Stimulated activated CD8-positive, alpha-beta memory T cell treated with anti-CD3 and anti-CD28 coated beads, Interleukin-7, amount 100 ng/mL, for 1 hour (primary cell): ENCODE measurements at places on chromosomes 1 and 21.

- no peak for DNase-seq
These were observed 26.4 kb upstream of the SELENON start for GRCh38 chr1:25773441-25774125.

DNA sequence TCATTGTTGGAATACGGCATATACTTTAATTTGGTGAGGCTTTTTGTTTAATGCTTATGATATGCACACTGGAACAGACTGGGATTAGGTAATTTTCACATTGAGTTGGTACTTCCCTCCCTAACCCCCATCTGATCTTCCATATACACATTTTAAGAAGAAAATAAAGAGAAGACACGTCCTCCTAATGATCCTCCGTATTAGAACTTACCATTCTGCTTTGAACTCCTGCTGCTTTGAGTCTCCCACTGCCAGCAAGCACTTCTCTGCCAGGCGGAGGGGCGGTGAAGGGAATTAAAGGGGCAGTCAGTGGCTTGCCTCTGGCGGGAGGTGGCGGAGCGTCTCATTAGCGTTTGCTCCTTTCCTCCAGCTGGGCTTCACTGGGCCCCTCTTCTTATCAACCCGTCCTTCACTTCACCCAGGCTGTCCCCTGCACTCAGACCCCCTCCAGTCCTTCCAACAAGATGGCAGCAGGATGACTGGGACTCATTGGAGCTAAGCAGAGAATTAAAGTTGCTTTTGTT is 433.4 kb downstream of the KIF26B start:
- DNase-seq, result no peak

GRCh38 chr1:203202431-203203245 is 16.1 kb upstream of the CHI3L1 start:
- DNase-seq, result no peak

DNA sequence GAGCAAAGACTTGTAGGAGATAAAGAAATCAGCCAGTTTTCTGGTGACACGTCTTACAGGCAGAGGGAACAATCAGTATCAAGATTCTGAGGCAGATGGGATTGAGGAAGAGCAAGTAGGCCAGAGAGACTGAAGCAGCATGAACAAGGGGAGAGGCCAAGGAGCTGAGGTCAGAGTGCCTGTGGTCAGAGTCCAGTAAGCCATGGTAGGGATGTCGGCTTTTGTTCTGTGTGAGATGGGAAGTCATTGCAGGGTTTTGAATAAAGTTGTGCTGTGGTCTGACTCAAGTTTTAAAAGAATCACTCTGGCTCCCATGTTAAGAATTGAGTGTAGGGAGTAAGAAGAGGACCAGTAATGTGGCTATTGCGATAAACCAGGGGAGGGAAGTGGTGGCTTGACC is 85.9 kb upstream of the IVNS1ABP start:
- DNase-seq, result no peak

DNA sequence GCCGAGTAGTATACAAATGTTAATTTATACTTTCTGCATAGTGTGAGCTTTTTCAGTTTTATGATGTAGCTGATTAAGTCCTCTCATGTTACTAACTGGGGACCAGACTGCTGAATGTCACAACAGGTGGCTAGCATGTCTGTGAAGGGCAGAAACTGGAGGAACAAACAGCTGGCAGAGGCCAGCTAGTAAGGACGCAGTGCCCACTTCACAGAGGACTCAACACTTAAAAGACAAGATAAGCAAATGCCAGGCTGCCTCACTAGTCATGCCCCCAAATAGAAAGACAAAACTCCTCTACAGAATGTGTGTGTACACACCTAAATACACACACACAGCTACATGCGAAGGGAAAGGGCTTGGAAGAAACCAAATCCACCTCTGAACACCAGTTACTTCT is 73.8 kb upstream of the ZNF678 start:
- DNase-seq, result no peak

DNA sequence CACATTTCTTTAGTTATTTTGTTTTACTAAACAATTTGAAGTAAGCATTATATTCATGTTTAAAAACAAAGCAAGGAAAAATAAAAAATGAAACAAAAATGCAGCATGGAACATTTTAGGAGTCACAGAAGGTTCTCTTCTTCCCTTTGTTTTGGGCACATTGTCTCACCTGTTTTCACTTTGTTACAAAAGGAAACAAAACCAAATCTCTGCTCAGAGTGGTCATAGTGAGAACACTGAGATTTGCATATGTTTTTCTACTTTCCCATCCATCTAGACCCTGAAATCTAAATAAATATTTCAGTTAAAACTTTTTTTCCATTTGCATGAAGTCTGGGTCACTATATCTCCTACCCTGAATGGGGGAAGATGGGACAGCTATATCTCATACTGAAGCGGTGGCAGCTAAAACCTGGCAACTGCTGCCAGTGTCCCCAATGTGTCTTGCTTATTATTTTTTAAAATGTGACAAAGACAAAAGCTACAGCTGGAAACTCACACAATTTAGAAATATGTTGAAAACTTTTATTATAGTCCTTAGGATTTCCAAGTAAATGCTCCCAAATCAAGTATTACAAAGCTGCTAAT is 3.5 kb downstream of the EXOC8 start:
- DNase-seq, result no peak

- DNase-seq, result no peak
These were observed 83.6 kb downstream of the PRDM2 start for GRCh38 chr1:13783551-13783950.

DNA sequence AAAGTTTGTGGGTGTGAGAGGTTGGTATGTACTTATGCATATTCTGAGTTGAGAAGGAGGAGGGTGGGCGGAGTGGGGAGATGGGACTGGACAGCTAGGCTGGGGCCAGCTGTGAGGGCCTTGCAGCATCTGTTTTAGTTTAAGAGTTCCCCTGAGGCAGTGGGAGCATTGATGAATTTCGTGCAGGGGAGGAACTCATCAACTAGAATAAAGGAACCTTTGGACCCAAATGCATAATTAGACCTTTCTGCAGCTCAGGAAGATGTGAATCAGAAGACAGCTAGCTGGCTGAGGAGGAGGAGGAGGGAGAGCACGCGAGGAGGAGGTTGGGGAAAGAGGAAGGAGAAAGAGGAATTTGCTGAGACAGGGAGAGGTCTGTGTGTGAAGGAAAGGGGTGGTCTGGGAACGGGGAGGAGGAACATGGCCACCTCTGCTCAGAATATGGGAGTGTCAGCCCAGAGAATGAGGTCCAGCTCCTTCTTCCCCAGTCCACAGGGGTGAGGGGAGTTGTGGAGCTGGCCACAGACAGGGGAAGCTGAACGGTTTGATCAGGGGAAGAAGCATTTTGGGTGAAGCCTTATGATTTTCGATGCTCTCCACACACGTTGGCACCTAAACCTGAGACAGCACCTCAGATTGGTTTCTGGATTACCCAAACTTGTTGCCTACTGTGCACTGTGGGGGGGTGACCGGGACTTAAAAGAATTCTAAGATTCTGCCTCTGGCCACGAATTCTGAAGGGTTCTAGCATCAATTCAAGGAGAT is 27.7 kb downstream of the MYOG start:
- no peak for DNase-seq

DNA sequence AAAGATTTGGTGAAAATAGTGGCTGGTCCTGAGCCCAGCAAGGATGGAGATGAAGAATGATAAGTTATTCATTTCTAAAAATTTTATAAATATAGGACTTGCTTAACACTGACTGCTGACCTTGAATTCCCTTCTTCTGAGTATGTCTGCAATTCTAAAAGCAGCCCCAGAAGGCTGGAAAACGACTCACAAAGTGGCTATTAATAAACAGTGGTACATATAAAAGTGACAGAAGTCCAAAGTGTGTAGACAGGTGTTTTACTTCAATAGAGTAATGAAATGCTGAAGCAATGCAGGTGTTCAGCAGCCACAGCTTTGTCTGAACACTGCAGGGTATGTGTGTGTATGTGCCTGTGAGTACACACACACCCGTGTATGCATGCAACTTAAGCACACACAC is 219.0 kb upstream of the NRIP1 start:
- DNase-seq, result no peak

DNA sequence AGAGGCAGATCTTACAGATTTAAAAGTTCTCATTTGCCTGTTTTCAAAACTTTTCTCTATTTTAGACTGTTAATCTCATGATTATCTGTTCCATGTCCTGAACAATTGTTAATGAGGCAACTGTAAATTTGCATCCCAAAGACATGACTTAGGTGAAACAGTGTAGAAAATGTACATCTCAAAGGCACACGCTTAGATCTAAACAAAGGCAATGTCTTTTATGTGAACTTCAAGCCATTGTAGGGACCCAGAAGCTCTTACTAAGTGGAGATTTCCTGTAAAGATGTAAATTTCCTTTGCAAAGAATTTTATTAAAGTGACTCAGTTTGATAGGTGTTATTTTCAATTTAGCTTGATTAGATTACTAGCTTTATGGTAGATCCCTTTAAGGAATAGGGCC is 125.2 kb upstream of the F3 start:
- no peak for DNase-seq

DNA sequence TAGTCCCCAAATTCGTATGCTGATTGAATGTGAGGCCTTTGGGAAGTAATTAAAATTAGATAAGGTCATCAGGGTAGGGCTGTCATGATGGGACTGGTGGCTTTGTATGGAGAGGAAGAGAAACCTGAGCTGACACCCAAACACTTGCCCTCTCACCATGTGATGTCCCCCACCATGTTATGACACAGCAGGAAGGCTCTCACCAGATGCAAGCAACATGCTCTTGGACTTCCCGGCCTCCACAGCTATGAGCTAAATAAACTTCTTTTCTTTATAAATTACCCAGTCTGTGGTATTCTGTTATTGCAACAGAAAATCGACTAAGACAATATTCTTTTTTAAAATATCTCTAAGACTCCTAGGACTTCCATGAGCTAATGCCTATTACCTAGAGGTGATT is 43.6 kb upstream of the GUCA2B start:
- DNase-seq, result no peak

DNA sequence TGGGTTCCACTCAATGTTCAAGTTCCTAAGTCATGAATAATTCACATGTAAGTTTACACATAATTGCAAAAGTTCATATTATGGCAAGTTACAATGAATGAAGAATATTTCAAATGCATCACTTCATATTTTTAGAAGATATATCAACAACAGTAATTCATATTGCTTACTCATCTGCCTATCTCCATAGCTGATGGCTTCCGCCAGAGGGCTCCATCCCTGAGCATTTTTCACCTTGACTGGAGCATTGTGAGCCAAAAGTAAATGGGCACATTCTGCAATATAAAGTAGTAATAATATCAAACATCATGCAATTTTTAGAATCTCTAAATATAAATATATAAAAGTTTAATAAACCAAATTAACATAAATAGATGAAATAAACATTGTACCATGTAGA is 29.8 kb downstream of the ANKRD13C start:
- no peak for DNase-seq

DNA sequence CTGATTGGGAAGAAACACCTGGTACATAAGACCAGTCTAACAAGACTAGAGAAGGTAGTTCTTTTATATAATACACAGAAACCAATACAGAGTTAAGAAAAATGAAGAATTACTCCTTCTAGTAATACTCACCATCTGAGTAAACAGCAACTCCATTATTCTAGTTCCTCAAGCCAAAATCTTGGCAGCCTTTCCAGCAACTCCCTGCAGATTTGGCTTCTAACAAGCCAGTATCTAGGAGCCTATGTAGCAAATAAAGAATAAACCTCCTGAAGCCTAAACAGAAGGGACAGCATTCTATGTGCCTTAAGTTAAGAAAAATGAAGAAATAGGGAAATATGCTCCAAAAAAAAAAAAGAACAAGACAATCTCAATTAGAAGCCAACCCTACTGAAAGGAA is 24.5 kb downstream of the ERO1B start:
- DNase-seq, result no peak

GRCh38 chr21:41426676-41427404 is 801 bp downstream of the MX1 start:
- DNase-seq, result no peak

DNA sequence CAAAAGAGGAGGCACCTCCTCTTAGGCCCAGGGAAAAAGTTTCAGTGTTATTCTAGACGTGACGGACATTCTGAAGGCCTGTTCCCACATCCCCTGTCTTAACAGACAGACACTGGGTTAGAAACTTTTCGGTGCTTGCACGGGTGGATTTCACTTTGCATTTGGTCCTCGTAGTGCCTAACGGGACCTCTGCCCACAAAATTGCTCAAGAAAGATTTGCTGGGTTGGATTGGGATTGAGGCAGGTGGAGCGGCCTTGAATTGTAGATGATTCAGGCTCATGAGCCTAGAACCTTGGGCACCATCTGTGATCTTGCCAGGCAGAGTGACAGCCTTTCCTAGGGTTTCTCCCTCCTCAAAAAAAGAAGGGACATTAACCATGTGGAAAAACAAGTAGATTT is 2.8 kb downstream of the PLA2G5 start:
- no peak for DNase-seq

DNA sequence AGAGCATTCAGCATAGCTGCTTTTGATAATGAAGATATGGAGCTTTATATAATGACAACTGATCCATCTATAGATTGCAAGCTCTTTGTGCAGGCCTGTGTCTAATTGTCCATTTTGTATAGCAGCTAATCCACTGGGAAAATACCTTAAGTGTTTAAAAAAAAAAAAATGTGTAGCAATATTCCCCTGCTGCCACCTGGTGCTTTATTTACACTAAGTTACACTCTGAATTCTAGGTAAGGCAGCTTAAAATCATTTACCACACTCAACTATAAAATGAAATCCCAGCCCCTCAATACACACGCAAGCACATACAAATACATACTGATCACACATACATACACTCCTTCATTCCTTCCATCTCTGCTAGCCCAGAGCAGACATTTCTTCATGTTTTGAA is 49.1 kb upstream of the BCL9 start:
- no peak for DNase-seq

GRCh38 chr1:116765962-116766361 is 11.7 kb downstream of the CD2 start:
- DNase-seq, result no peak

DNA sequence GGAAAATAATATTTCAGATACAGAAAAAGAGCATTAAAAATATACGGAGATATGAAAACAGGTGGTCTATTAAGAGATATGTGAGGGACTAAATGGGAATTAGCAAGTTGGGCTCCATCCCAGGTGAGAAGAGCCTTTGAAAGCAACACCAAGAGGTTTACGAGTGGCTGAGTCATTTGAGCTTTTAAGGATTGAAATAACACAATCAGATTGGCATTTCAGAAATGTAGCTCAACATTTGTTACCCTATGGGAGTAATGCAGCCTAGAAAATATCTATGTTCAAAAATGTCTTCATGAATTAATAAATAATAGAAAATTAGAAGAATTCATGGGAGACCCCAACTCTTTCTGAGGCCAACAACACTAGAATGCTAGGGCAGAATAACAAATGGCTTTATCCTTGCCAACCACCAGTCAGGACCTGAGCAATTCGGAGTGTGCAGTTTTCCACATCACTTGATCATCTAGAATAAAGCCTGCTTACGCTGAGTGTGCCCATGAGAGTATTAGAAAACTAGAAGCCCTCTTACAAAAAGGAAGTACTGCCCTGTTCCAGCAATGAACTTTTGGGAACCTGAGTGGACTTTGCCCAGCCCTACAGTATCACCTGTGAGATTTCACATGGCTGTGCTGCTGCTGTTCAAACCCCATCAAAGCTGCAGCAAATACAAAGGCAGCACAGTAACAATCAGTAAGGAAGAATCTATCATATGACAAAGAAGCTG is 538.0 kb upstream of the CAMK1G start:
- DNase-seq, result no peak
